ENCODE measurements at places on chromosomes 2 and 18. TPM values are rescaled to one million over a fixed set of nuclear protein-coding genes. Genes with fewer than 3 reads are reported as not detected.

Gene NEU4
- 9.4 TPM for total RNA-seq

Gene SCG2
- 2.4 TPM for total RNA-seq

Gene CFC1
- not detected for total RNA-seq

Gene RBM43
- total RNA-seq: 9.8 TPM

Gene PROC
- total RNA-seq: not detected

Gene IAH1
- 36.6 TPM for total RNA-seq

DNA sequence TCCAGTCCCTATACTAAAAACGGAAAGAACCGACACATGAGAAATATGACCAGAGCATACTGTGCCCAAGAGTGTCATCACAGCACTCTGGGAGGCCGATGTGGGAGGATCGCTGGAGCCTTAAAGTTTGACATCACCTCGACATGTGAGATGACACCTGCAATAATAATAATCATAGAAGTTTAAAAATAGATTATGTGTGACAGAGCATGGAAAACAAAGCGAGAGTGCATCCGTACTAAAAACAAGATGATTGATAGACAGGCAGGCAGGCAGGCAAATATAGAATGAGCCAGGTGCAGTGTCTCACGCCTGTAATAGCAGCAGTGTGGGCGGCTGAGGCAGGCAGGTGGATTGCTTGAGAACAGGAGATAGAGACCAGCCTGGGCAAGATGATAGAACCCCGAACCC lies 114.8 kb upstream of the ANKRD30BL start:
- no peak for DNase-seq

- no peak for DNase-seq
Measured at GRCh38 chr2:173216051-173216450, 138.6 kb upstream of the CDCA7 start.

DNA sequence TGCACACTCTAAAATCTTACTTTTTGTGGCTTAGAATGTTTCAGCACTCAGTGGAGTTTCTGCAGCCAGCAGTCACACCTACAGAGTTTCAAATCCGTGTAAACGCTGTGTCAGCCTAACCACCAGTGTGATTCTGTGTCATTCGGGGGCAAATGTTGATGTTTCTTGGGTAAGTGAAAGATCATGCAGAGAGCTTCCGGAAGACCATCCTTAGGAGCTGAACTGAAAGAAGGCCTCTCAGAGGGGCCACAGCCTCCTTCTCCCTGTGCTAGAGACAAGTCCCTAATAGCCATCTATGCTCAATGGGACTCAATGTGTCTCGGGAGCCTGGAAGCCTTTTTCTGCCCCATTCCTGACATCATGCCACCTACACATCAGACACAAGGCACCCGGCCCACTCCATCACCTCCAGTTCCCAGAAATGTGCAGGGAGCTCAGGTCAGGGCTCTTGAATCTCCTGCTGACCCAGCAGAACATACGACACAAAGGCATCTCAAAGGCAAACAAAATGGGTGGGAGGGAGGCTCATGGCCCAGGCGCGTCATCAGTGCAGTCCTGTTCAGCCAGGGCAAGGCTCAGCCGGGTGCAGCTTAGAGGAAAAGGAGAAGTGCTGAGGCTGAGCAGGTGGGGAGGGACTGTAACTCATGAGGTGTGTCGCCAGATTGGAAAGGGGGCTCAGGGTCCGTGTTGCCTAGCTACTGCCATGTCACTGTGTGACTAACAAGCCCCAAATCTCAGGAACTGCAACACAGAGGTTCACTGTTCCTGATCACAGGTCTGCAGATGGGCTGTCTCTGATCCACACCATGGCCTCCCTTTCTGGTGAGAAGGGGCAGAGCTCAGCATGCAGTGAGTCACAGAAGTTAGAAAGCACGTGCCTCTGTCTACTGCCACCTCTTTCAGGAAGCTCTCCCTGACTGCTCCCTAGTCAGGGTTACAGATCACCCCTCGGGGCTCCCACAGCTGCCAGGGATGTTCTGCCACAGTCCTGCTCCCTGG lies 82.0 kb downstream of the SMAD7 start:
- no peak for DNase-seq

- no peak for DNase-seq
Measured at GRCh38 chr2:64504774-64505720, 19.1 kb upstream of the AFTPH start.

DNA sequence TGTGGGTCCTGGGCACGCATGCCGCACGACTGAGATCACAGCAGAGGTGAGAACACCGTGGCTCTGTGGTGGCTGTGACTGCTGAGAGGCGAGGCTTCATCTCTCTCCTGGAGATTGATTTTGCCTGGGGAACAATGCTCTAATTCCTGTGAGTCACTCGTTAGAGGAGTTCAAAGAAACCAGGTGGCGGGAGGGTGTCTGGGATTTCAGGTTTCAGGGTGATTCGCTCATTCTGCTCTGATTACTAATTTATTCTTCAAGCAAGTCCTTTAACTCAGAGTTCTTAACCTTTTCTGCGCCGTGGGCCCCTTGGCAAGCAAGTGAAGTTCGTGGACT lies 56.3 kb downstream of the GLI2 start:
- no peak for DNase-seq

- DNase-seq: no peak
Measured at GRCh38 chr2:240179186-240179815, 38.8 kb upstream of the OTOS start.
